Foreskin keratinocyte (primary cell): ENCODE measurements at places on chromosomes 3 and 15. TPM values are rescaled to one million over a fixed set of nuclear protein-coding genes. Genes with fewer than 3 reads are reported as not detected.

The TUSC7 gene
- total RNA-seq = not detected in 2 replicates

The GRAMD2A gene
- total RNA-seq = 2.3 and 3.7 TPM in 2 replicates

The MCTP2 gene
- 13.4 and 14.5 TPM in 2 replicates for total RNA-seq

The NPAP1 gene
- total RNA-seq = not detected in 2 replicates

The VGLL3 gene
- 1.3 and 1.8 TPM in 2 replicates for total RNA-seq

The KLHL40 gene
- total RNA-seq = not detected in 2 replicates

The OIP5 gene
- total RNA-seq = 13.0 and 15.8 TPM in 2 replicates

The ECE2 gene
- total RNA-seq = not detected in 2 replicates

The GPX1 gene
- total RNA-seq = 452 and 487 TPM in 2 replicates

The SLC12A8 gene
- 10.5 and 11.2 TPM in 2 replicates for total RNA-seq

The CPNE9 gene
- total RNA-seq = not detected in 2 replicates

The CLDN16 gene
- total RNA-seq = 0.04 TPM in 1 of 2 replicates, not detected in the other

The SEMA6D gene
- total RNA-seq = 0.74 and 1.2 TPM in 2 replicates

The SLC22A14 gene
- 0.14 TPM in 1 of 2 replicates, not detected in the other for total RNA-seq

The LMAN1L gene
- not detected in 2 replicates for total RNA-seq

The RHCG gene
- 0.54 and 0.56 TPM in 2 replicates for total RNA-seq

The FBXL22 gene
- total RNA-seq = 0.03 and 0.21 TPM in 2 replicates

The CCDC39 gene
- not detected in 2 replicates for total RNA-seq

The UPK1B gene
- 1.9 and 4.8 TPM in 2 replicates for total RNA-seq

The KLHL25 gene
- 4.9 and 6.2 TPM in 2 replicates for total RNA-seq

The GOLGA8G gene
- not detected in 2 replicates for total RNA-seq

The FBXL2 gene
- total RNA-seq = 10.8 and 14.7 TPM in 2 replicates

The PLAAT1 gene
- total RNA-seq = 0.14 and 0.21 TPM in 2 replicates

The C3orf70 gene
- under 0.01 TPM in 1 of 2 replicates, not detected in the other for total RNA-seq

The NTRK3 gene
- total RNA-seq = not detected in 2 replicates

The EIF4E3 gene
- 2.1 and 2.6 TPM in 2 replicates for total RNA-seq

The IQCH gene
- 2.6 and 3.3 TPM in 2 replicates for total RNA-seq

The EPHA6 gene
- not detected in 2 replicates for total RNA-seq

The SOX14 gene
- not detected in 2 replicates for total RNA-seq

The GUCA1C gene
- 0.28 TPM in 1 of 2 replicates, not detected in the other for total RNA-seq

The MB21D2 gene
- total RNA-seq = 16.4 and 16.5 TPM in 2 replicates

The ADAMTSL3 gene
- not detected in 2 replicates for total RNA-seq

The CIB2 gene
- 13.6 and 17.4 TPM in 2 replicates for total RNA-seq

The A4GNT gene
- not detected in 2 replicates for total RNA-seq

The SEMA7A gene
- 19.8 and 45.0 TPM in 2 replicates for total RNA-seq

The GATM gene
- 0.20 and 0.32 TPM in 2 replicates for total RNA-seq

The ZNF280D gene
- 10.0 and 11.6 TPM in 2 replicates for total RNA-seq

The ISLR2 gene
- not detected in 2 replicates for total RNA-seq

The IFT57 gene
- total RNA-seq = 44.4 and 49.8 TPM in 2 replicates

The AMIGO3 gene
- total RNA-seq = not detected in 2 replicates

The NAALADL2 gene
- total RNA-seq = 0.28 and 0.68 TPM in 2 replicates
